ENCODE measurements at places on chromosomes 3 and 15.

GRCh38 chr3:32998631-32999451, 47.4 kb downstream of the CCR4 start:
- no peak for DNase-seq

- DNase-seq, result no peak
Observed at GRCh38 chr3:19866751-19867347, 67.2 kb downstream of the EFHB start.

DNA sequence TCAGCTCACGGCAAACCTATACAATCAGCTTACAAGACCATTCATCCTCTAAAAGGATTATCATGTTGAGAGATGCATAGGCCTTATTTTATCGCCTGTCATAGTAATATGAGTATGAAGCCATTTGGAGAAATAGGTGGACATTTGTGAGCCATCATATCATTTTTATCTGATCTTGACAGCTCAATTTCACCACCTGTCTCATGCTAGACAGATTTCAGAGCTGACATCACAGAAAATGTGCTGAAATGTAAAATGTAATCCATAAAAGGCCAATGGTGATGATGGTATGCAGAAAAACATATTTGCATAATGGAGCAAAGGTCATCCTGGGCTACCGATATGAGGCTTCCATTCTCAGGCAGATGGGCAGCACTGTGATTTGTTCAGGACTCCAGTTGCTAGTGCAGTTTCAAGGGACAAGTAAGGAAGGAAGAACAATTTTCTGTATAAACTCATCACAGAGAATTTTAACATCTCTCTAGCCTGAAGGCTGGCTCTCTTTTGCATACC, 221.5 kb downstream of the ULK4 start:
- DNase-seq, result no peak

- no peak for DNase-seq
Observed at GRCh38 chr15:100968050-100968966, 49.2 kb downstream of the LRRK1 start.

GRCh38 chr15:94293411-94294402, 62.3 kb downstream of the MCTP2 start:
- DNase-seq, result no peak

DNA sequence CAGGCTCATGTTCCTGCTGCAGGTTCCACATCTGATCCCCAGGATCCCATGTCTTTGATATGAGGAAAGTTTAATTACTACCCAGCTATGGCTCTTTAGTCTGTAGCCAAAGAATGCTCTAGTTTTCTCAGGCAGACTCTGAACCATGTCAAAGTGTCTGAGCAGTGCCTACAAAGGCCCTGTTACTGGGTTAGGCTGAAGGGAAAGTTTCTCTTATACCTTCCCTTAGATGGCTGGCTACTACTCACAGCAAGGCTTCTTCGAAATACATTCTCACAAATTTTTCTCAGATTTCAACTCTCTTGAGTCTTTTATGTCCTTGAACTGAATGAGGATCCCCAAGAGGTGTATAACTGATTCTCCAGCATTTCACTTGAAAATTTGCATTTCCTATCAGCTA, 102.4 kb downstream of the NR1D2 start:
- DNase-seq, result no peak

DNA sequence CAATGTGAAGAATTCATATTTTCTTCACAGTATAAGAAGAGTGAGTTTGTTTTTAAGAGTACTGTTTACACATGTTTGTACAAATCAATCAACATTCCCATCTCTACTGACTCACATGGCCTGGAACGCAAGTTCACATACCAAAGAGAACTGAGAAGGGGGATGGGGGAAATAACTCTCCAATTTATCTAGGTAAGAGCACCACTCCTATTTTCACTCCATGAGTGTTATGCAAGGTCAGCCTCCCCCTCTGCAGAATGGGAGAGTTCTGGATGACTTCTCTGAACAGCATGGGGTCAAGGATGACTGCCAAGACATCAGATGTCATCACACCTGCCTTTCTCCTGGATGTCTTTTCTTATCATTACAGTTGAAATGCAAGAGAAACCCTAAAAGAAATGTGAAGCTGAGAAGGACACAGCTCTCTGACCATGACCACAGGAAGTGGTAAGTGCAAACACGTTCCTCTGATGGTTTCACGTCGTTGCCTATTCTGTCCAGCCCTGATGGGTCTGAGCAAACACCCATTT, 95.2 kb downstream of the SEMA6D start:
- no peak for DNase-seq

- no peak for DNase-seq
Observed at GRCh38 chr3:30779686-30780287, 114.7 kb downstream of the GADL1 start.

- no peak for DNase-seq
Observed at GRCh38 chr15:89291934-89292438, 42.6 kb downstream of the POLG start.

DNA sequence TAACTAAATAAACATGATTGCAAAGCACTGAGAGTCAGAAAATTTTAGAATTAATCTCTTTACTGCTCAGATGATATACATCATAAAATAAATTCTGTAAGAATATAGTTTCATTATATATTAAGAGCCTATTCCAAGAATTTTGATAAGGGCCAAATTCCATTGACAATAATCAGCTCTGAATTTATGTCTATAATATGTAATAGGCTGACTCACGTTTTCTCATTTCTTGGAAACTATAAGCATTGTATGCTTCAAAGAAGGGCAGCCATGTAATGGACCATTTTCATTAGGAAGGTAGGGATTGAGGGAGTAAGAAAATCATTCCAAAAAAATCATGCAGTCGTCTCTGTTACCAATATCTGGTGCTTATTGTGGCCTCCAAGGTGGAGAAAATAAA, 315.9 kb downstream of the ZIC4 start:
- DNase-seq, result no peak

- no peak for DNase-seq
Observed at GRCh38 chr3:182808041-182808770, 14.9 kb downstream of the ATP11B start.

DNA sequence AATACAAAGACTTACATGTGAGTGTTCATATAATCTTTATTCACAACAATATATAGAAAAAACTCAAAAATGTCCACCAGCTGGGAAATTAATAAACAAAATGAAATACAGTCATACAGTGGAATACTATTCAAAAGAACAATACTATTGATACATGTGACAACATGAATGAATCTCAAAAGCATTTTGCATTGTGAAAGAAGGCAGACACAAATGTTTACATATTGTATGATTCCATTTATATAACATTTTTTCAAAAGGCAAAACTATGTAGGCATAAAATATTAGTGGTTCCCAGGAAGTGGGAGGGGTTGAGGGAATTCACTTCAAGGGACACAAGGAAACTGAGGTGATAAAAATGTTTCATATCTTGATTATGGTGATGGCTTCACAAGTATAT, 303.2 kb downstream of the CTNNB1 start:
- DNase-seq, result no peak

DNA sequence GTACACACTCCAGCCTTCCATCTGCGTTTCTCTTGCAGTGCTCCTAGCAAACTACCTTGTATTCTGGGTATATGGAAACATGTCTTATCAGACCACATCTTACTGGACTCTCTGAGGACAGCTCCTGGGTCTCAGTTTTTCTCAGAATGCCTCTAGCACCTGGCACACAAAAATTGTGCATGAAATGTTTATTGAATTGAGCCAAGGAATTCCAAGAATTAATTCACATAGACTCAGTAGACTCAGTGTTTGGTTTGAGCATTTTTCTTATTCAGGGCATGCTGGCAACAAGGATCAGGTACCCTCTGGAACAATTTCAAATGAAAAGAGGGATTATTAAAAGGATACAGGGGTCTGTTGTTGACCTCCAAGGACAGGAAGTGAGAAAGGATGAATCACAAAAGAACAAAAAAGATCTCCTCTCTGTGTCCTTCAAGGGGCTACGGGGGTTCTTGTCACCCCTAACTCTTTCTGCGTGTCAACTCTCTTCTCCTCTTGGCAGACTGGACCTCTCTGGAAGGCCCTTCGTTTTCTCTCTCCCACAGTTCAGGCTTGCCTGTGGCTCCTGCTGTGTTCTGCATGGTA, 270.0 kb upstream of the HES1 start:
- DNase-seq, result no peak

DNA sequence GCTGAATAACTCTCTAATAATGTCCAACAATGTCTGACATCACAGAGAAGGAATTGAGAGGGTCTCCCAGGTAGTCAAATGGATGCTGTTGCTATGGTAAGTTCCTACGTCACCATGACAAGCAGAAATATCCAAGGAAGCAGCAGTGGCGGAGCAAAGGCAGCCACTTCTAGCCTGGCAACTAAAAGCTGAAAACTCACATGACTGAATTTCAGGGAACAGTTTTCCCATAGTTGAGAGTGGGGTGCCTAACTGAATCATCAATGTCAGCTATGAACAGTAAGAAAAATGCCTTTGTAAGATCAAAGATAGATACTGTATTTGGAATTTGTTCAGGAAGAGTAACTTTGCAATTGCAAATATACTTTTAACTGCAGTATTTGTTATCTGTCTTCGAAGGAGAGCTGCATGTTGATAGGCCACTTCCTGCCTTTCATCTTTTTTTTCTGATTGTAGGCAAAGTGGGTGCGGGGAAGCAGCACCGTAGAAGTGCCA, 161.7 kb downstream of the BBX start:
- DNase-seq, result no peak

GRCh38 chr15:33026614-33027013, 167.9 kb downstream of the FMN1 start:
- DNase-seq, result no peak

DNA sequence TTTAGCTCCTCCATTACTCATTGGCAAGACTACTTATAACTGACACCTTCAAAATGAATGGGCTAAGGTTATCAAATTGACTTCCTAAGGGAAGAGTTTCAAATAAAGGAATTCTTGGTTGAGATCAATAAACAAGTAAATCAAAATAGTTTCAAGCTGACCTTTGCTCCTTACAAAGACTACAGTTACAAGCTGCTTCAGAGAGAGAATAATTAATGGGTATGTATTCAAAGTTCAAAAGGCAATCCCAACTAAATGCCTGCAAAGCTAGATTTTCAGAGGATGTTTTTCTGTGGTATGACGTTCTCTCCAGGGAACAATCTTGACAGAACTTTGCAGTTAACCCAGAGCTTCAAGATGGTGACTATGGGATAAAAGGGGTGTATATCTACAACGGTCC, 153.7 kb downstream of the SUCLG2 start:
- no peak for DNase-seq

DNA sequence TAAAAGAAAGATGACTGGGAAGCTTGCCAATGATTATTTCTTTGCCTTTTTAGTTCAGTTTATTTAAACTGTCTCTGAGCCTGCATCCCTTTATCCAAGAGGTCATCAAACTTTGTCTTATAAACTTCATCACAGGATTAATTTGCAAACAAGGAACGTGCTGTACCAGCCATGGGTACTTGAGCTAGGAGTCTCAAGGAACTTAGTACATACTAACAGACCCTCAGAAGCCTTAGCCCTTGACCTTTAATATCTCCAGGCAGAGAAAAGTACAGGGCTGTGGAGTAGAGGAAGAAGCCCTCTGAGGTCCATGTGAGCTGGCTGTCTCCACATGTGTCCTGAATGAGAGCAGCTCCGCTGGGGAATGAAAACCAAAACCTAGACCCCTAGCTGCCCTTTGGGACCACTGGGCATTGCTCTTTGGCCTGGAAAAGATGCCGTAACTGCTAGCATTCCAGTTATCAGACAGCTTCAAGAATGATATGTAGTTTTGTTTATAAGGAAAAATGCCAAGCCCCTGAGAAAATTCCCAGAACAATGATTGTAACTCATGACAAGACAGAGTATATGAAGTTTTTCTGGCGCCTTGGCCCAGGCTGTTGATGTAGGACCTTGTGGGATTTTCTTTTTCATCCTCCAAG, 92.1 kb downstream of the ASB7 start:
- DNase-seq, result no peak

- no peak for DNase-seq
Observed at GRCh38 chr15:66030650-66031049, 161.4 kb downstream of the RAB11A start.

DNA sequence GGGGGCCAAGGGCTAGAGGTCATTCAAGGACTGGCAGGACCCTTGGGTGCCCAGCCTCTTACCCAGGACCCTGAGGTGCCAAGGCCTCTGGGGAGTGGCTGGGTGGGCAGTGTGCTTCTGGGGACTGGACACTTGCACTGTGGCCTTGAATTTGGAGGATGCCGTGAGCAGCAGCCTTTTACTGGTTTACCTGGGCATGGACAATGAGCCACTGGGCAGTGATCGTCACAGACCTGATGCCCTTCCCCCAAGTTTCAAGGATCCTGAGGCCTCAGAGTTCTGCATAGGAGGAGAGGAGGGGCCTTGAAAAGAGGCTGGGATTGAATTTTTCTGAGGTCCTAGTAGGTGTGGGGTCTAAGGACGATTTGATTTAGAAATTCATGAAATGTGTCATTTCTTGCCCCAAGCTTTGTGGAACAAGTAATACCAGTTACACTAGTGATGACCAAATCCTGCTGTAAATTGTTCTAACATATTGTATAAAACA, 146.1 kb upstream of the TPM1 start:
- DNase-seq, result no peak

GRCh38 chr3:115336836-115337235, 189.7 kb upstream of the ZBTB20 start:
- no peak for DNase-seq

GRCh38 chr3:105927741-105928140, 58.9 kb upstream of the CBLB start:
- DNase-seq, result no peak

DNA sequence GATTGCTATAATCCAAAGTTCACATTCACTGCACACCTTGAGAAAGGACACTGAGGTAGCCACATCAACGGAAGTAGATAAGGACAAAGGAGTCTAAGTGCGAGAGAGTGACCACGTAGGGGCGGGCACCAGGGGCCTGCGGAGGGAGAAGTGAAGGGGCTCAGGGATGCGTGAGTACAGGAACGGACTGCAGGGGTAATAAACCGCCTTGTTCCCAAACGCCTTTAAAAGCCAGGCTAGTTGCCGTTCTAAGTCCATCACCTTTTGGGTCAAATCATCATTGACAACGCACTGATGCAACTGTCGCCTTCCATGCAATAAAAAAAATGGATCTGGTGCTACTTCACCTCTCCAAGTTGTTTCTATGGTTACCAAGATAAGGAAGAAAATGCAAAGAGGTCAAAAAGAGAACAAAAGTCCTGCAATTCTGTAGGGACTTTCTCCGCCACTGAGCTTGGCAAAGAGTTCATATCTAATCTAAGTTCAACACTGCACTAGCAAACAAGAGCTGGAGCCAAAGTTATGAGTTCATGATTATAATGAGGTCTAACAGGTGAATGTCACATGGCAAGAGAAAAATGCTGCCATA, 32.6 kb upstream of the ATP11B start:
- DNase-seq, result no peak

GRCh38 chr15:95559875-95560394, 770.6 kb upstream of the NR2F2 start:
- DNase-seq, result no peak

- no peak for DNase-seq
Observed at GRCh38 chr3:180947761-180948390, 35.4 kb downstream of the FXR1 start.

GRCh38 chr3:55480911-55481743, 6.0 kb downstream of the WNT5A start:
- no peak for DNase-seq

GRCh38 chr15:69530991-69531664, 78.5 kb downstream of the RPLP1 start:
- DNase-seq, result no peak

Data from activated T-helper 1 cell treated with Interleukin-2 at 50 U/mL for 16 hours (primary cell).